ENCODE measurements at places on chromosomes 6 and 20.

DNA sequence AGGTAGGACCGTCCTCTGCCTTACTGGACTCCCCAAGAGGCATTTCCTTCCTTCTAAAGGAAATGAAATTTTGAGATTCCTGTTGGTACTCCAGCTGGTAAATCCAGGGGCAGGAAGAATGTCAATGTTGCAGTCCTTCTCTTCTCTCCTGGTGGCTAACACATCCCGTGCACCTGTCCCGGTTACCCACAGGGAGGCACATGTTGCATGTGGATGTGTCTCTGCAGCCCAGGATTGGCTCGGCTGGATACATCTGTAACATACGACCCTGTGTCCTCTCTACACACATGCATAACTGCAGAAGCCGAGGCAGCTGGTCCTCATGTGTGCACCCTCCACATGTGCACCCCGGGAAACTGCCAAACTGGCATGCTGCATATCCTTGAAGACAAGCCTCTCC, 1.3 kb upstream of the LRFN2 start:
- DNase-seq, result no peak

DNA sequence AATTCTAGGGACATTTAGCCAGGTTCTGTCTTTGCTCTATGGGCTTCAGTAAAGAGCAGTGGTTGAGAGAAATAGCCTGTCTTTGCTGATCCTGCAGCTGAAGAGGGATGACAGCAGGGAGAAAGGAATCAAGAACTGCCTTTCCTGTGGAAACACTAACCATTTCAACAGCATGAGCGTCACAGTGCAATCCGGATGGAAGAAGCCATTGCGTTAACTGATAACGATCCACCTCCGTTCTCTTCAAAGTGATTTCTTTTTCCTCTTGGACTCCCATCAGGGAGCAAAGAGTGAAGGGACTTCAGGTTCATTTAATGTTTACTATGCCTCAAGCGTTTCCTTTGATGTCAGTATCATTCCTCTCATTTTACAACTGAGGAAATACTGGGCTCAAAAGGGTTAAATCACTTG, 35.2 kb upstream of the EEF1E1 start:
- no peak for DNase-seq

DNA sequence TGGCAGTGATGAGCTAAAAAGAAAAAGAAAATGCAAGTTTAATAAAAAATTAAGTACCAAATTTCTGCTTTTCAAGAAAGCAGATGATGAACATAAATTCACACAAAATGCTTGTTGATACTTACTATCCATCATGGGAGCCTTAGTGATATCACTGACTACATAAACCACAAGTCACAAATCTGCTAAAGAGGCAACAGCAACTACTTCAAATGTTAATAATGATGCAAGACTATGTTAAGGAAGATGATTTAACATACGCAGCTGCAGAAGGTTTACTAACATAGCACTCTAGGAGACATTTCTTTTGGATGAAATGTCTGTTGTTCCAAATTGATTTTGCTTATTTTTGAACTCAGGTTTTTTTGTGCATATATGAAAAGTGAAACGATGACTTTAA, 18.6 kb downstream of the FYN start:
- no peak for DNase-seq

DNA sequence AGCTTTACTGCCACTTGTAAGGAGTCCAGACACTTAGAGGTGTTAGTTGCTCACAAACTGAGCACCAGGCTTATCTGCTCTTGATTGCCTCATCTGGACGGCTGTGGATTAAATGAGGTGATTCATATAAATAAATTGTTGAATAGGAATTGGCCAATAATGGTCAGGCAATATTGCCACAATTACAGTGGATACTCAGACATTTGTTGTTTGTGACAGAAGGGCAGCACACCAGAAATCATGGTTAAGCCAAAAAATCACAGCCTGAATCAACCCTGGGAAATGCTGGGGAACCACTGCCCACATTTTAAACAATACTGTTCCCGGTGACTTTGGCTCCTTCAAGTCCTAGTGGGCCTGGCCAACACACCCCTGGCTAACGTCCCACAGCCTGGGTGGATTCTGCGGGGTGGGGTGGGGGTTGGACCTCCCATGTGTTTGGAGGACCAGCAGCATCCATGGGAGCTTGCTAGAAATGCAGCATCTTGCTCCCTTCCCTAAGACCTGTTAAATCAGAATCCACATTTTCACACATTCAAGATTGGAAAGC, 29.5 kb upstream of the SPDEF start:
- no peak for DNase-seq

All from T-helper 9 cell (primary cell).